ENCODE measurements at places on chromosomes 3 and 15.
A peak's percentile ranks its signal among the peaks of the same experiment; 100 is the strongest.

DNA sequence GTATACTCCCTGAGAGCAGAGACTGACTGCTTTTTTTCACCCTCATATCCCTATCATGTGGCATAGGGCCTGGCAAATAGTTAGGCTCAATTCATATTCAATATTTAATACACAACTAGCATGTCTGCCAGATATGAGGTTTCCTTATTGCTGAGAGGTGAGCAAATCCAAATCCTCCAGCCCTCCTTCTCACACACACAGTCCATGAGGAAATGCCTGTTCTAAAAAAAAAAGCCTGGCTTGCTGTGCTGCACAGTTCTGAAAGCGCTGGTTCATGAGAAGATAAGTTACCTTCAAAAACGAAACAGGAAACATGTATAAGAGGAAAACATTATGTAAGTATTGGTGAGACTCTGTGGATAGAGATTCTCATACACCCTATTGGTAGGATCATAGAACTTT lies 15.5 kb upstream of the ACAP2 start:
- no peak for DNase-seq

DNA sequence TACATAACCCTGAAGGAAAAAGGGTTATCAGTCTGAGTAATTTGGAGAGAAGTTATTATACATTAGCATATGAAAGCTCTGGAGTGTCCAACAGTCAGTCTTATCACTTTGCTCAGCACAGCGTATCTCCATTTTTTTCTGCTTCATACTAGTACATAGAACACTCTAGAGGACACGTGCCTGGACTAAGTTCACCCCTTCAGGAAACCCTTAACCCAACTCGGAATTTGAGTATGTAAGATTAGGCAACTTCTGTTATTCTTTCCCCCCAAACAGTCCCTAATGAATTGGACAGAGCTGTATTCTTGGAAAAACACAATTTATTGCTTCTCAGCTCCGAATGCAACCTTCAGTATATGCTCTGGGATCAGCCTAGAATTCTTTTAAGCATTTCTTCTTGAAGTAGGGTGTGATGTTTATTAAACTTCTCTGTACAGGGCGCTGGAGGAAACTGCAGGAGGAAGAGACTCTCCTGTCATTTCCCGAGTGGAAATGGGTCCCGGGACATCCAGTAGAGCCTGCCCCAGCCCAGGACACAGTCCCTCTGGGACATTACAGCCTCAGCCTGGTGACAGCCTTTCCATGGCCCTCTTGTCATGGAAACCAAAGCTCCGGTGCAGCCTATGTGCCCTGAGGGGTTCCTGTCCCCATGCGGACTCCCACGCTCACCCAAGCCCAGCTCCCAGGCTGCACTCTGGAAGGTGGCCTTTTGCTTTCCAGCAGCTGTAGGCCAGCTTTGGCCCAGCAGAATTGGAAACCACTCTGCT lies 37.3 kb upstream of the CMTM8 start:
- DNase-seq = no peak

DNA sequence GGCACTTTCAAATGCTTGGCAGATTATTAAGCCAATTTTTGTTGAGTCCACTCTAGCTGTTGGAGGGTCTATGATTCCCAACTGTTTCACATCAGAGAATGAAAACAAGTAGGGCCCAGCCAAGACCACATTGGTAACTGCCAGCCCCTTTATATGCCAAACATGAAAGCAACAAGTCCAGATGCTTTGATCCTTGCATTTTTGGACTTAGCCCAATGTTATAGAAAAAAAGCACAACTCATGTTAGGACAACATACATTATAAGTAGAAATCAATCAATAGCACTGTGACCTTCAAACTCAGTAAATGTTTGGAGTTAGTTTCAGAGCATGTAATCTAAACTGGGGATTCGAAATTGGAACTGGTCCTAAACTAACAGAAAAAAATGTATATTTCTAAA lies 674.7 kb downstream of the MECOM start:
- DNase-seq = no peak

GRCh38 chr3:39183211-39184080 lies 8.9 kb downstream of the XIRP1 start:
- no peak for DNase-seq

DNA sequence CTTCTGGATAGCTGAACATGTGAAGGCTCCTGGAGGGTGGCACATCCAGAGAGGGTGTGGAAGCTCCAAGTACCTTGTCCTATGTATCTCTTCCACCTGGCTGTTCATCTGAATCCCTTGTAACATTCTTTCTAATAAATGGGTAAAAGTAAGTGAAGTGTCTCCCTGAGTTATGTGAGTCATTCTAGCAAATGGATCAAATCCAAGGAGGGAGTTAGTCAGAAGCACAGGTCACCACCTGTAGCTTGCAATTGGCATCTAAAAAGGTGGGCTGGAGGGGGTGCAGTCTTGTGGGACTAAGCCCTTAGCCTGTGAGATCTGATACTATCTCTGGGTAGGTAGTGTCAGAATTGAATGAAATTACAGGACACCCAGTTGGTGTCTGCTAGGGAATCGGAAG lies 71.0 kb downstream of the WWTR1 start:
- DNase-seq = no peak

- no peak for DNase-seq
Measured at GRCh38 chr3:110234831-110235230, 836.8 kb upstream of the NECTIN3 start.

- no peak for DNase-seq
Measured at GRCh38 chr15:88797663-88798339, 5.4 kb upstream of the ACAN start.

- no peak for DNase-seq
Measured at GRCh38 chr15:60076045-60076444, 71.9 kb downstream of the FOXB1 start.

- DNase-seq = no peak
Measured at GRCh38 chr3:17055374-17056276, 170.9 kb downstream of the PLCL2 start.

DNA sequence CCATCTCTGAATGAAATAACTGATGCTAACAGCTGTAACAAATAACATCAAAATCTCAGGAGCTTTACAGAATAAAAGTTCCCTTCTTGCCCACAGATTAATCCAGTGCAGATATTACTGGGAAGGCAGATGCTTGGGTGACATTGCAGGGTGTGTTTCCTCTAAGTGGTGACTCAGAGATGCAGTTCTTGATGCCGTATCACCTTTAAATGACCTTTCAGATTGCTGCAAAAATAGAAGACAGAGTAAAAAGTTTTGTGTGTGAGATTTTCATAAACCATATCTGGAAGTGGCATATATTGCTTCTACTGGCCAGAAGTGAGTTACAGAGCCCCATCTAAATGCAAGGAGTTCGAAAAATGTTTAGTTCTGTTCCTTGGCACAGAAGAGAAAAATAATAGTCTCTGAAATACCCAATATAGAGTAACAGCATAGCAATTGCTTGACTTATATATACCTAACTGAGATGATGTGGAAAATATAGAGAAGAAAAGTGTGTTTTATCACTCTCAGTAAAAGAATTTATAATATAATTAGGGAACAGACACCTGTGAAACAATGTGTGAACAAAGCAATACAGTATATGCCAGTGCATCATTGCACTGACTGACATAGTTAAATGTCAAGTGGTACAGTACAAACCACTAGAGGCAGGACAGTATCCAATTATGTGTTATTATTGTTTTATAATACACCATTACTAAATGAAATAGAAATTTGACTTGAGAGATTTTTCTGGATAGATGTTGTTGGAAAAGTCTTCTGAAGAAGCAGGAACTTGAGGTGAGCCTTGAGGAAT lies 430.7 kb upstream of the CBLB start:
- DNase-seq = no peak

DNA sequence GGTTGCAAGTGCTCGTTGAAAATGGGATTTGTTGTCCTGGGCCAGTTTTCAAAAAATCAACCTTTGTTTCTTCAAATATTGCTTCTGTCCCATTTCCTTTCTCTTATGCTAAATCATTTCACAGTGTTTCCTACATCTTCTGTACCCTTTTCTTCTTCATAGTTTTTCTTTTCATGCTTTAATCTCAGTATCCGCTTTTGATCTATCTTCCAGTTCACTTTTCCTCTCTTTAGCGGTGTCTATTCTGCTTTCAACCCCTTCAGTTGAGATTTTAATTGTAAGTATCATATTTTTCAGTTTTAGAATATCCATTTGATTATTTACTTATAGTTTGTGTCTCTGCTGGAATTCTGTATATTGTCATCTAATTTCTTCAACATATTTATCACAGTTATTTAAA lies 311.7 kb upstream of the TPM1 start:
- no peak for DNase-seq

- no peak for DNase-seq
Measured at GRCh38 chr15:40803688-40804087, 3.2 kb upstream of the ZFYVE19 start.

DNA sequence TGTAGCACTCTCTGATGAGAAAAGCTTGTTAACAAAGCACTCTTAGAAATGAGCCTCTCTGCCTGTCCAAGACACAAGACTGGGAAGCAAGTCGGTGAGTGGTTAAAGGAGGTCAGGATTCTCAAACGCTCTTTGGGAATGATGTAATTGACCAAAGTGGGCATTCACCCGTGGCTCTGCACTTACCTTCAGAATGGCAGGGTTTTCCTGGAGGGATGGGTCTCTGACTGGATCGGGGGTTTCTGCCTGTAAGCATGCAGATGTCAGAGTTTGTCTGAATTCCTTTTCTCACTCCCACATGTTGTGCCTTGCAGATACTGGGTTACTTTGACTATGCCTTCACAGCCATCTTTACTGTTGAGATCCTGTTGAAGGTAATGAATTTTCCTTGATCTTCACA lies 106.3 kb downstream of the CHDH start:
- DNase-seq = no peak

- no peak for DNase-seq
Measured at GRCh38 chr3:187624588-187624987, 45.6 kb downstream of the SST start.

DNA sequence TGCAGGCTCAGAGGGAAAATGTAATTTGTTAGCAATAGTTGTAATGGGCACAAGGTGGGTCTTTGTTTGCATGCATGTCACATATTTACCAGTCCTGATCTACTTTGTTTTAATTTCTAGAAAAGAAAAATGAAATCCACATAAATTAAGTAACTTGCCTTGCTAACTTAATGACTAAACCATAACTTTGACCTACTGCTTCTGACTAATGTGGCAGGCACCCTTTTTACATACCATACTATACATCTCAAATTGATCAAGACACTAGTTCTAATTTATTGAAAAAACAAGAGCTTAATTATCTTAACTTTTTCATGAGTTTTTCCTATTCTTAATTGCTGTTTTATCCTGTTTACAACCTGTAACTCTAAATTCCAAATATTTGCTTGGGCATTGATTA lies 93.2 kb downstream of the ATP11B start:
- DNase-seq = no peak

- no peak for DNase-seq
Measured at GRCh38 chr3:162338514-162338913, 841.9 kb downstream of the OTOL1 start.

GRCh38 chr3:19903649-19904048 lies 30.4 kb downstream of the EFHB start:
- no peak for DNase-seq

DNA sequence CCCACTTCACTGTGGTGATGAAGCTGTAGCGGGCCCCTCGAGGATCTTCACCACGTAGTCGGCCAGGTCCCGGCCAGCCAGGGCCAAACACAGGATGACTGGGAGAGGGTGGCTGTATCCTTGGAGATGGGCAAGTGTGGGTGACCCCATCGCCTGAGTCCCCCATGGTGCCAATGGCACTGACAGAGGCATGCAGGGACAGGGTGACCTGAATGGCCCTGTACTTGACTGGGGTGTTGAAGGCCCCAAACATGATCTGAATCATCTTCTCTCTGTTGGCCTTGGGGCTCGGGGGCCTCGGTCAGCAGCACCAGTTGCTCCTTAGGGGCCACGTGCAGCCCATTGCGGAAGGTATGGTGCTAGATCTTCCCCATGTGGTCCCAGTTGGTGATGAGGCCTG lies 17.1 kb upstream of the AP3B2 start:
- DNase-seq = no peak

DNA sequence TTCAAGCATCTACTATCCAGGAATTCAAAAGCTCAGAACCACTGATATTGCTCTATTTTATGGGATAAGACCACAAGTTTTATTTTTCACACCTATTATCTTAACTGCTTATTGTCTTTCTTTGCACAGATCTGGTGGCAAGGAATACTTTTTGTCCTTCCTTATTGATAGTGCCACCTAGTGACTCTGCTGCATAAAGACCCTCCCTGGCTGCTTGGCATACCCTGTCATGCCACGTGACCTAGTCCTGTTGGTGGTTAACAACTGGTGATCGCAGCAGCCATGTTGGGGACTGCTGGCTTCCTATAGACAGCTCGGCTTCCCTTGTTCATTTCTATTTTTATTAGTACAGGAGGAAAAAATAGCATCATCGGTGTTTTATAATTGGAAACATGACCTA lies 236.3 kb downstream of the MEX3B start:
- no peak for DNase-seq

GRCh38 chr3:171165983-171166382 lies 139.5 kb upstream of the SLC2A2 start:
- no peak for DNase-seq

DNA sequence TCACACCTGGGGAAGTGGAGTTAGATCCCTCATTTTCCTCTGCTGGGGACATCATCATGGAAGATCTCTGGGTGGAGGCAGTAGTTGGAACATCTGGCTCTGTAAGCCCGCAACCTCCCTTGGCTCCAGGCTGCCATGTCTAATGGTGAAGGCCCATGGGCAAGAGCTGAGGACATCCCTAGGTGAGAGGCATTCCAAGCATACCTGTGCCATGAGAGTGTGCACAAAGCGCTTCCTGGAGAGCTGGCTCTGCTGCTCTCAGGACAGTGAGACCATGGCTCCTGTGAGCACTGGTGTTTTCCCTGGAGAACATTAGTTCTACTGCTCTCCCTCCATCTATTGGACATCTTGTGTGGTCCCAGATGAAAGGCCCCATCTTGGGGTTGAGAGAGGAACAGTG lies 7.7 kb downstream of the MAPKAPK3 start:
- no peak for DNase-seq

GRCh38 chr3:80550174-80550573 lies 782.4 kb upstream of the ROBO1 start:
- DNase-seq = no peak

DNA sequence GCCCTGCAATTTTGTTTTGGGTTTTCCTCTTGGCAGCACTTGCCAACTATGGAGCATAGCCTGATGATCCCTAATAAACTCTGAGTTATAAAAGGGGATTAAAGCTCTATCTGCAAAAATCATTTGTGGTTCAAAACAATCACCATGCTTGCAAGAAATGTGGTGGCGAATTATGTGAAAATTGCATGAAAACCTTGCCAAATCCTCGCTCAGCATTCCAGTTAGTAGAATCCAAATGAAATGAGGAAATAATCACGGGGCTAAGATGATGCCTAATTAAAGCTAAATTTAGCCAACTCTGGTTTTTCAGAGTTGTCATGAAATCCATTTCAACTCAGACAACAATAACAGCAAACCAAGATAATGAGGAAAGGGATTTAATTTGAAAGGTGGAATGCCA lies 73.0 kb upstream of the PROK2 start:
- DNase-seq = no peak

GRCh38 chr15:99466701-99467337 lies 99.0 kb upstream of the MEF2A start:
- peak; percentile 14 for DNase-seq
